ENCODE measurements at places on chromosomes 5 and 9.
A peak's percentile ranks its signal among the peaks of the same experiment; 100 is the strongest.

DNA sequence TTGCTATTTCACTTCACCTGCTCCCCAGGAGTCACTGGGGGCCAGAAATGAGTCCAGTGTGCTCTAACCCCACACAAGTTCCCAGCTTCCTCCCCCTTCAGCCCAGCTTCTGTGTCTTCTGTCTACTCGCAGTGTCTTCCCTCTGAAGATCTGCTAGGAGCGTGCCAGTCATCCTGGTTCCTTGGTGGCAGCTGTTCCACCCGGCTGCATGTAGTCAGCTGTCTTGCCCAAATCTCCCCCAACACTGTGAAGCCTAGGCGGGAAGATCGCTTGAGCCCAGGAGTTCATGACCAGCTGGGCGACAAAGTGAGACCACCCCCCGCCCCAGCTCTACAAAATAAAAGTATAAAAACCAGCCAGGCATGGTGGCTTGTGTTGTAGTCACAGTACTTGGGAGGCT lies 154.0 kb downstream of the GDNF start:
- DNase-seq, result no peak

DNA sequence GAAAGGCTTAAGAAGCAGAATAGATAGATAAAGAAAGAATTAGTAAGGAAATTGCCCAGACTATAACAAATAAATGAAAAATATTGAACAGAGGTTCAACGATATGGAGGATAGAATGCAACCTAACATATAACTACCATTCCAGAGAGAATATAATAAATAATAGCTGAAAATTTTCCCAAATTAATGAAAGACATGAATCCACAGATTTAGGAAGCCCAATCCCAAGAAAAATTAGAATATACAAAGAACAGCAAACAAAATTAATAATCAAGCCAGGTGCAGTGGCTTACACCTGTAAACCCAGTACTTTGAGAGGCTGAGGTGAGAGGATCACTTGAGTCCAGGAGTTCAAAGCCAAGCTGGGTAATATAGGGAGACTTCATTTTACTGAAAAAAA lies 27.8 kb upstream of the FNIP1 start:
- DNase-seq, result no peak

DNA sequence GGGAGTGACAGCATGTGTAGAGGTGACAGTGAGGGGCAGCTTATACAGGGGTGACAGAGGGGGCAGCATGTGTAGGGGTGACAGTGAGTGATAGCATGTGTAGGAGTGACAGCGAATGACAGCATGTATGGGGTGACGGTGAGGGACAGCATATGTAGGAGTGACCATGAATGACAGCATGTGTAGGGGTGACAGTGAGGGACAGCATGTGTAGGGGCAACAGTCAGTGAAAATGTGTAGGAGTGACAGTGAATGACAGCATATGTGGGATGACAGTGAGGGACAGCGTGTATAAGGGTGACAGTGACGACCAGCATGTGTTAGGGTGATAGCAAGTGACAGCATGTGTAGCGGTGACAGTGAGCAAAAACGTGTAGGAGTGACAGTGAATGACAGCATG lies 9.4 kb upstream of the GAPT start:
- no peak for DNase-seq

GRCh38 chr9:127081250-127082185 lies 40.9 kb downstream of the ANGPTL2 start:
- no peak for DNase-seq

DNA sequence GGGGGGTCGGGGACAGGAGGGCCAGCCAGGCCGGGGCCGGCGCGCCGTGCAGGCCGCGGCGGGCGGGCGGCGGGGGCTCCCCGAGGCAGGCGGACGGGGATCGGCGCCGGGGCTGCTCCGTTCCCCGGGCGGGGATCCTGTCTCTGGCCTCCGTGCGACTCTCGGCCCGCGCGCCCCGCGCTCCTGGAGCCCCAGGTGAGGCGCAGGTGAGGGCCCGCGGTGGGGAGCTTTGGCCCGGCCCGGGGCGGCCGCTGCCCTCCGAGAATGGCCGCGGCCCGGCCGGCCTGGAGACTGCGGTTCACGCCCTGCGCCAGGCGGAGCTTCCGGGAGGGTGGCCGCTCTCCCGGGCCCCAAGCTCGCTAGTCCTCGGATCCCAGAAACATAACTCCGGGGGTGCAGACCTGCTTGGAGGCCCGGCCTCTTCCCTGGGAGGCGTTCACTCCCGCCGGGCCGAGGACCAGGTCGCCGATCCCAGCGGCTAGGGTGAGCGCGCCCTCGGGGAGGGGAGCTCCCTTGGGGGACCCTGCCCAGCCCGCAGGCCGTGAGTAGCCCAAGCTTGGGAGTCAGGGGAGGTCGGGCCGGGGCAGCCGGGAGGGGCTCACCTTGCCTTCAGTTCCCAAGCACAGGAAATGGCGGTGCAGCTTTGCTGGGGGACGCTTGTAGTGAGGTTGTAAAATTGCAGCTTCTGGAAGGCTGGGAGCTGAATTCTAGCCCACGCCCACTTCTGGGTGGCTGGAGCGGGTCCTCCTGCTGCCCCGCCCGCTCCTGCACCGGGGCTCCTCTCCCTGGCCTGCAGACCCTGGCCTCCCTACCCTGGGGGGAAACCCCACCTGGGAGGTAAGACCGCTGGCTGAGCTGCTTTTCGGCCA lies 723 bp downstream of the PPP1R26 start:
- DNase-seq, result no peak

DNA sequence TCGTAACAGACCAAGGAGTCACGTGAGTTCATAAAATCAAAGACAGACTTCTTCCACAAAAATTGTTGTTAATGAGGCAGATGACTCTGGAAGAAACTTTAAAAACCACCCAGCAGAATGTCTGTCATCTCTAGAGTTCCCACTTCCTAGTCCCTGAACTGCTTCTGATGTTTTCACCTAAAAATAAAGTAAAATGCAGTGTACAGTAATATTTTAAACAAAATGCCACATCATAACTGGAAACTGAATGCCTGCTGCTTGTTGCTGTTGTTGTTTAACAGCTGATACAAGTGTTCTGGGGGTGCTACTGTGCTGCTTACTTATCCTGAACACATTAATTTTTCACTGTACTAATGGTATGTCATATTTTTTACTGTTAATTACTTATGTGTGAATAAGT lies 577.2 kb downstream of the MTRR start:
- DNase-seq, result no peak

- DNase-seq, result no peak
Measured at GRCh38 chr5:54383225-54383901, 72.1 kb upstream of the HSPB3 start.

DNA sequence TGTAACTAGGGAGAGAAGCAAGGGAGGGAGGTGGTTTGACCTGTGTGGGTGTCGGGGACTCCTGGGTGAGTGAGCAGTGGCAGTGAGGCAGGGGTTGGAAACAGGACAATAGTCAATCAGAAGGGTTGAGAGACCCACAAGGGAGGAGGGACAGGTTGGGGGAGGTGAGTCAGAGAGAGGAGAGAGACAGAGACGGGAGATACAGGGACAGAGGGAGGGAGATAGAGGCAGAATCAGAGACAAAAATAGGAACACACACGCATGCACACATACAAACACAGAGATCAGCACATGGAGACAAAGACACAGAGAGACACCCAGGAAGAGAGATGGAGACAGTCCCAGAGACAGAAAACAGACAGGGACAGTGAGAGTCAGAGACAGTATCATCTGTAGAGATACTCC lies 39.3 kb upstream of the PTGS1 start:
- no peak for DNase-seq

- peak; percentile 75 for DNase-seq
Measured at GRCh38 chr9:136339173-136339957, 12.0 kb downstream of the GPSM1 start.

DNA sequence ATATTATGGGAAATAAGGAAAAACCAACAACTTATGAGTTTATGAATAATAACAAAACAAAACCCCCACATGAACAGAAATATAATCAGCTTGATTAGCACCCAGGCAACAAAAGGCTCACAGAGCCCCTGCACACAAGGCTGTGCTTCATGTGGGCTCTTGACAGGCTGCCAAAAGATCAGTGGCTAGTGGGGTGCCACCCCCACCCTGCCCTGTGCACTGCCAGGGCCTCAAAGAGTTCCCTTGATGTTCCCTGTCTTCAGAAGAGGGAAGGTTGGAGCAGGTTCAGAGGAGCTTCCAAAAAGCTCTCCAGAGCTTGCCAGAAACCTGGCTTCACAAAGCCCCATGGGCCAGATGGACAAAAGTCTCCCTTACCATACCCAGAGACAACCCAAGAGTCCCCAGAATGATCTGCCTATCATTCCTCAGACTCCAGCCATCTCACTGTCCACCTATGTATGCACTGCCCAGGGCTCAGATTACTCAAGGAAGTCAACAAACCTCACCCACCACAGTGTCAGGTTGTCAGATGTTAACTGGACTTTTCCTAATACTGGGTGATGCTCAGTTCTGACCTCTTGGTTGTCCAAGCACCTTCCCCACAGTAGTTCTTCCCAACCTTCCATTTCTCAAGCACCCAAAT lies 87.5 kb downstream of the SIL1 start:
- DNase-seq, result no peak

- peak; percentile 63 for DNase-seq
Measured at GRCh38 chr9:127817881-127818434, 15.3 kb downstream of the FPGS start.

DNA sequence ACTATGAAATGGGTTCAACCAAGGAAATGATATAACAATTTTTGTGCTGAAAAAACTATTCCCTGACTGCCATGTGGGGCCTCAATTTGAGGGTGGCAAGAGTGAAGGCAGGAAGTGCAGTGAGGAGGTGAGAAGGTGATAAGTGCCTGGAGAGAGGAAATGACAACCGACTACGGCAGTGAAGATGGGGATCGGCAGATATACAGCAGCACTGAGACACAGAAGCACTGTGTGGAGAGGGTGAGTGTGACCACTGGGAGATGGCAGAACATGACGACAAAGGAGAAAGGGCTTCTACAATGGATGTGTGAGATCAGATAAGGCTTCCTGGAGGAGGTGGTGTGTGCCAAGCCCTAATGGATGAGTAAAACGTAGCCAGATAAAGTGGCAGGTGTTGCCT lies 271.8 kb downstream of the TRIM32 start:
- no peak for DNase-seq

DNA sequence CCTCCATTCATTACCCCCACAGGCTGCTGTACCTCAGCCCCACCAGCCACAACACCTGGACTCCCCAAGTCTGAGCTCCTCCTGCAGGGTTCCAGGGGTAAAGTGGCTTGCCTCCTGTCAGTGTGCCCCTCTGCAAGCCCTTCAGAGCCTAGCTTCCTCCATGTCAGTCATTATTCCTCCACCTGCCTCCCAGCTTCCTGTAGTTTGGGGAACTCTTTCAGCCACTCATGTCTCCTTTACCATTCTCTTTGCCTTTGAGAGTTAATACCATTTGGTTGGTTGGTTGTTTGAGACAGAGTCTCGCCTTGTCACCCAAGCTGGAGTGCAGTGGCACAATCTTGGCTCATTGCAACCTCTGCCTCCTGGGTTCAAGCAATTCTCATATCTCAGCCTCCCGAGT lies 36.2 kb downstream of the IRF1 start:
- DNase-seq, result no peak

All from cerebellum (tissue), 4 donors.